ENCODE measurements at places on chromosomes 5 and 9. TPM values are rescaled to one million over a fixed set of nuclear protein-coding genes. Genes with fewer than 3 reads are reported as not detected.

Gene TNFSF8
- not detected for total RNA-seq

Gene QRFP
- not detected for total RNA-seq

Gene RUSC2
- 31.5 TPM for total RNA-seq

Gene COL23A1
- 0.10 TPM for total RNA-seq

Gene CER1
- not detected for total RNA-seq

Gene ROPN1L
- 0.36 TPM for total RNA-seq

Gene HTR4
- total RNA-seq, result 0.07 TPM

Gene TRAF2
- total RNA-seq, result 18.5 TPM

Gene TJP2
- total RNA-seq, result 20.2 TPM

Gene RPL12
- total RNA-seq, result 754 TPM

Gene TLX3
- not detected for total RNA-seq

Gene NR2F1-AS1
- 10.7 TPM for total RNA-seq

Gene NOXA1
- total RNA-seq, result 0.36 TPM

Gene SAXO1
- under 0.01 TPM for total RNA-seq

Gene ITGA1
- 157 TPM for total RNA-seq

Gene SPINK13
- total RNA-seq, result not detected

Gene ARHGAP26
- 7.4 TPM for total RNA-seq

Gene DDX4
- total RNA-seq, result not detected

Gene ZNF454
- total RNA-seq, result 1.9 TPM
